ENCODE measurements at places on chromosomes 2 and 18.

GRCh38 chr2:237967463-237967951 lies 693 bp downstream of the UBE2F start:
- peak; percentile 54 for DNase-seq

DNA sequence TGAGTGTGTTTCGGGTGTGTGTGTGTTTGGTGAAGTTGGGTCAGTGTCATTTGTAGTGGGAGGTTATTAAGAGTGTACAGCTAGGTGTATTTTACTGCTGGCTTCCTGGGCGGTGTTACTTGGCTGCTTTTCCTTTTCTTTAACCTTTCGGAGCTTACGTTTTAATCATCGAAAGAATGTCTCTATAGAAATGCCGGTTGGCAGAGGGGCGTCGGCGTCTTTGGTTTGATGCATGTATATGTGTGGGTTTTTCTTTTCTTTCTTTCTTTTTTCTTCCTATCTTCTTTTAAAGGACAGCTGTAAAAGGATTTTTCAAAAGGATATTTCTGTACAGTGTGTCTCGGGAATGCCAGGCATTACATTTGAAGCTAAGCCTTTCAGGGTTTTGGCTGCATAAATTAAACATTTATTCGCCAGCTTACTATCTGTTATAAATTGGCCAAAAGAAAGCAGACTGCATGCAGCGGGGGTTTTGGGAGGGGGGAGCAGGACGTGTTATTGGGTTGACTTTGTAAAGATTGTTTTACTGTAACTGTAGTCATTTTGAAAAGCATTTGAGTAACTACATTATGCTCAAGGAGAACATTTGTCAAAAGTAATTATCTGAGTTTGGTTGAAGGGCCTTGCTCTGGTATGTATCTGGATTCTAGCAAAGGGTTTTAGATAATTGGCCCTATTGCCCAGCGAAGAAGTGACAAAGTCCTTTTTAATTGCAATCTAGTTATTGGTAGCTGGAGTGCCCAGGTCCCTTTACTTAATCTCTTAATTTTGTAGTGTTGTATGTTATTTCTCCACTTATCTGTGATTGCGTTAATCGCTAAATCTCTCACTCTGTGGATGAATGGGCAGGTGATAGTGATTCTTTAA lies 1.6 kb downstream of the ASXL3 start:
- DNase-seq, result no peak

DNA sequence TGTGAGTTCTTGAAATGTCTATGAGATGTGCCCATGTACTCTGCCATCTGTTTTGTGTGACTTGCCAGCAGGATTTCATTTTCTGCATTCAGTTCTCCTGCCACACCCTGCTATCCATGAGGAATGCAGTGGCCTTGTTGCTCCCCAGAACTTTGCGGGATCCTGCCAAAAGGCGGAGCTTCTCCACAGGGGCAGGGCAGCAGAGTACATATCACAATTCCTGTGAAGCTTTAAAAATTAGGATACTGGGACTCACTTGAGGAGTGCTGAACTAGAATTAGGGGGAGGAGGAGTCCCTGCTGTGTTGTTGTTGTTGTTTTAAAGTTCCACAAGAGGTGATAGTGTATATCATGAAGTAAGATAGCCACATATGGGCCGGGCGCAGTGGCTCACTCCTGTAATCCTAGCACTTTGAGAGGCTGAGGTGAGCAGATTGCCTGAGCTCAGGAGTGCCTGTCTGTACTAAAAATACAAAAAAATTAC lies 76.4 kb downstream of the TANC1 start:
- no peak for DNase-seq

- DNase-seq, result no peak
Observed at GRCh38 chr2:236744281-236744705, 174.7 kb downstream of the ACKR3 start.

DNA sequence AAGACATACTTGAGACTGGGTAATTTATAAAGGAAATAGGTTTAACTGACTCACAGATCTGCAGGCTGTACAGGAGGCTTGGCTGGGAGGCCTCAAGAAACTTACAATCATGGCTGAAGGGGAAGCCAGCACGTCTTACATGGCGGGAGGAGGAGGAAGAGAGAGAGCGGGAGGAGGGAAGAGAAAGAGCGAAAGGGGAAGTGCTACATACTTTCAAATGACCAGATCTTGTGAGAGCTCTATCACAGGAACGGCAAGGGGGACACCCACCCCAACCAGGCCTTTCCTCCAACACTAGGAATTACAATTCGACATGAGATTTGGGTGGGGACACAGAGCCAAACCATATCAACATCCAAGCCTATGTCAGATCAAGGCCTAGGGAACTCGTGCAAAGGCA lies 24.2 kb downstream of the MYL12B start:
- DNase-seq, result no peak

DNA sequence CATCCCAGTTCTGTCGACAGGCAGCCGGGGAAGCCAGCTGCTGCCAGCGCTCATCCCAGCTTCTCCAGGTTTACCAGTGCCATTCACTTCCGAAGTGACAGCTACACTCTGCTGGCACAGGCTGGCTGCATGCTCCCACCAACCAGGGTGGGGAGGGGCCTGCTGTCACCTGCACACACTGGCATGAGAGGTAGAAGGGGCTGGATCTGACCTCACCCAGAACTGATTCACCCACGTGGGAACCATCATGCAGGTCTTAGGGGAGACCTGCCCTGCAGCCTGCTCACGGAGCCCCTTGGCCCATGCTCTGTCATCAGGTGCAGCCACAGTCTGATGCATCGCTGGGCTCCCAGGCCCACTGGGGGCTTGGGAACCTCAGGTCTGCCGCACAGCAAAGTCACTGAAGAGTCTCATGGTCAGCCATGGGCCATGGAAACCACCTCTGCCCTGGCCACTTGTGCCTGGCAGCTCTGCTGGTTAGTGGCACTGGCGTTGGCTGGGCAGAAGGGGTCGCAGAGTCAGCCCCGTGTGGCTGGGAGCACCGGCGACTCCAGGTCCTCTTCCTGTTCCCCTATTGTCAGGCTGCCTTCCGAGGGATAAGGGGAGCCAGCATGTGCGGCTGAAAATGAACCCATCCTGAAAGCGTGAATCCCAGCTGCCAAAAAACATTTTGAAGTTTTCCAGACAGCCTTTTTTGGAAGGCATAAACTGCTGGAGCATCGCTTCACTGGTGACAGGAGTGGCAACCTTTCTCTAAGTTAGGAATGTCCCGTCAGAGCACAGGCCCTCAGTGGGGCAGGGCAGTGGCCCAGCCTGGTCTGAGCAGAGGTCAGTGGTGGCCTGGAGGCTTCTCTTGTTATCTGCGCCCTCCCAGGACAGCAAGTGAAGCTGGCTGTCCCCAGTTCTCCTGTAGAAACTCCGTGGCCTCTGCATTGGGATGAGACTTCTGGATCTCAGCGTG lies 157.8 kb downstream of the SEPTIN10 start:
- no peak for DNase-seq

GRCh38 chr18:59606193-59607077 lies 90.8 kb downstream of the CCBE1 start:
- DNase-seq, result no peak

DNA sequence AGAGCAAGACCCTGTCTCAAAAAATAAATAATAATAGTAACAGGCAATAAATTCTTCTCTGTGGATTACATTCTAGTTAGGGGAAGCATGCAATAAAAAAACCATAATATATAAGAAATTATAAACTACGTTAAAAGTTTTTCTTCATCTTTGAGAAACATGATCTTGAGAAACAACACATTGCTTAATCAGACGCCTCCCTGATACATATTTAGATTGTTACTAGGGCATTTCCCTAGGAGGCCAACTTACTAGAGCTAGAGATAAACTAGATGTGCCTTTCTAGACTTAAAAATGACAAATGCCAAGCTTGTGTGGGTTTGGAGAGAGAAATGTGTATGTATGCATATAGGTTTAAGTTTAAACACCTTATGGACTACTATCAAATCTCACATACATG lies 76.3 kb upstream of the GALNT5 start:
- no peak for DNase-seq

DNA sequence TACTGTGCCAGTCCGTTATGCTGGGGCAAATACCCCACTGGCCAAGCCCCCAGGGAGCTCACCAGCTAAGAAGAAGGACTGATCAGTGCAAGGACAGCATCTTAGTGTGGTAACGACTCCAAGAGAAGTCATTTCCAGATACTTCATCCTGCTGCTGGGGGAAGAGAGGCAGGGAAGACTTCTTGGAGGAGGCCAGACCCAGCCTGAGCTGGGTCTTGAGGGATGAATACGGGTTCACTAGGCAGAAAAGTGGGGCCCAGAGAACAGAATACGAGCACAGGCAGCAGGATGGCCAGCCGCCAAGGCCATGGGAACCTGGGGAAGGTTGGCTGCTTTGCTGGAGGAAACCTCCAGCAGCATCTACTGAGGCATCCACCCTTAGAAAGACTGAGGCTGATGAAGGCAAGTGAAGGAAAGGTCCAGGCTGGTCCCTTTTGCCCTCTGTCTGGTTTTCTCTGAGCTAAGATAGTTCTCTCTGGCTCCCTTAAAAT lies 84.1 kb downstream of the GLI2 start:
- no peak for DNase-seq

- DNase-seq, result no peak
Observed at GRCh38 chr2:43441195-43441594, 154.6 kb downstream of the THADA start.

DNA sequence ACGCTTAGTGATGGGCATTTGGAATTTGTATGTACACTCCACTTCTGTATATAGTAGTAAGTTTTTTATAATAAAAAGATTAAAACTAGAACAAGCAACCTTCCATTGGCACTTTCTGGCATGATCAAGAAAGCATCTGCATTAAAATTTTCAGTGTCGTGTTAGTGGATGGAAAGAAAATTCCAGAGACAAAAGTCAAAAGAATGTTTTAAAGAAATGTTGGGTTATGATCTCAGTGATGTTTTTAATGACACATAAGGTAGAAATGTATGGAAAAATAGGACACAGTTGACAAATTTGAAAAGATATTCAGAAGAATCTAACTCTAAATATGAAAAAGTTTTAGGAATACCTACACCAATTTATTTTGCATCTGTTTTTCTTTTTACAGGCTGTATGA lies 126.1 kb upstream of the FAM117B start:
- DNase-seq, result no peak

- peak; percentile 37 for DNase-seq
Observed at GRCh38 chr2:61853086-61853846, 594 bp downstream of the FAM161A start.

DNA sequence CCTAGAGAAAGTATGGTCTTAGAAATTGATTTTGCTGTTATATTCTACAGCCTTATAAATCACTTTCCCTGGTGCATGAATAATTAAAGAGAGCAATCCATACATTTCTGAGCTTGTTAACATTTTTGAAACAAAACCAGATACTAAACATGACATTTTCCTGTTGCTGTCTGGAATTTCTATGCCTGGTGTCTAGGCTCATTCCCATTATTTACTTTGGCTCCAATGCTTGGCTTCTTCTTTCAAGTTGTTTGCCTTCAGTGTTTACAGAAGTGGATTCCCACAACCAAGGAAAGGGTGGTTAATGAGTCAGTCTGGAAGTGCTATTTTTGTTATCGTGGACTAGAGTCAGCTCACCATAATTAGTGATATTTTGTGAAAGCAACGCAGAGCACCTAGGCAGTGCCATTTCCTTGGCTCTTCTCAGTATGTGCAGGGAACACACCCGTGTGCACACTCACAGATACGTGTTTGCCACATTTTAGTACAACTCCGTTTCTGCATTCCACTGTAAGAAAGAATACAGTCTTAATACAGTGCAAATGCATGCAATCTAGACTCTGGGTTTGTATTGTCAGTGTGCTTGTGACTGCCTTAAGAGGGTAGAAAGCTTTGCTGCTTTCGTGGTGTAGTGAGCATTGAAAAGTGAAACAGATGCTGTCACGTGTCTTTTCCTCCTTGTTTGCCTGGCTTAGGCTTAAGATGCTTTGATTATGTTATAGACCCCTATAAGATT lies 185.0 kb upstream of the RASGRP3 start:
- DNase-seq, result no peak

DNA sequence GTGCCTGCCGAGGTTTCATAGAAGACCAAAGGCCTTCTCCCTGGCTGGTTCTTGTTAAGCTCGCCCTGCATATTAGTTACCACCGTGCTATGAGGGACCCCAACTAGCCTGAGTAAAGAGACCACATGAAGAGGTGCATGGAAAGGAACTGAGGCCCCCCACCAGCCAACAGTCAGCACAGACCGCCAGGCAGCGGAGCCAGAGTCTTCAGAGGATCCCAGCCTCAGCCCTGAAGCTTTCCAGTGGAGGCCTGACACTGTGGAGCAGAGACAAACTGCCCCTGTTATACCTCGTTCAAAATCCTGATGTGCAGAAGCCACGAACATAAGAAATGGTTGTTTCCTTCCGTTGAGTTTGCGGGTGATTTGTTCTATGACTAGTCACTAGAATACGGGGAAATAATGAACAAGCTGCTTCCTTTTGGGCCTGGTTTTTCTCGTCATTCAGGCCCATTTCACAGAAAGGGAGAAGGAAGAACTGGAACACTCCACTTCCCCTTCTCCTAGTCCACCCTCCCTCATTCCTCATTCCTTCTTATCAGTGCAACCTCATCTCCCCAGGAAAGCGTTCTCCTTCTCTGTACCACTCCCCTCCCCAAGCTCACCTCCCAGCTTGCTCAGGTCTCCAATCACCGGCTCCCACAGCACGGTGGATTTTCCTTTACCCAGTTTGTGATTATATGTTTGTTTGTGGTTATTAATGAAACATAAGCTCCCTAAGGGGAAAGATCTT lies 3.0 kb upstream of the GLI2 start:
- no peak for DNase-seq

GRCh38 chr2:120319686-120320317 lies 26.1 kb upstream of the INHBB start:
- no peak for DNase-seq

DNA sequence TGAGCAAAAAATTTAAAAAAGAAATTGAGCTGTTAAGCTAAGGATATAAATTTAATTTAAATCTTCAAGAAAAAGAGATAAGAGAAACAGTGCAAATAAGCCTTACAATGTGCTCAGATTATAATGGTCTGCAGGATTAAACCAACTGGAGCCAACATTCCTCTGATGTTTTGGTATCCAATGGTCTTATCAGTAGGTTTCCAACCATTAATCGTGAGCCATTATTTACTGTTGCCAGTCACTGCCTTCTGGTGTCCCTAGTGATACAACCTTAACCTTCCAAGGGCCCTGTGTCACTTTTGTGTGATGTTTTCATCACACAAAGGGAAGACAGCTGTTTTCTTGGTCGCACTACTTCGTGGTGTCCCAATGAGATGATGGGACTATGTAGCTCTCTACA lies 134.5 kb upstream of the CTAGE1 start:
- DNase-seq, result no peak

- no peak for DNase-seq
Observed at GRCh38 chr2:44850016-44850415, 91.5 kb upstream of the SIX3 start.

DNA sequence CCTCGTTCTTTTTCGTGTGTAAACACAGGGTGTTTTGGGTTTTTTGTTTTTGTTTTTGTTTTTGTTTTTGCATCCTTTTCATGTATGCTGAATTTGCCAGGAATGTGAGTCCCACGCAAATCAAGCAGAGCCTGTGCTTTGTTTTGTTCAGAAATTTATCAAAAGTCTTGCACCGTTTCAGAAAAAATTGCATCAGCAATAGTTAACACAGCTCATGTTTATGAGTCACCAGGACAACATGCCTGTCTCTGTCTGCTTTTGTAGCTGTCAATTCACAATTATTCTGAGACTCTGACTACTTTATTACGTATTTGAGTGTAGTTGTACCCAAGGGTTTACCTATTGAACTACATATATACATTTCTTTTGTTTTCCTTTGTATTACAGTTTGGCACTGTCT lies 38.3 kb downstream of the MRPL44 start:
- no peak for DNase-seq

- DNase-seq, result no peak
Observed at GRCh38 chr2:133413863-133414262, 154.4 kb downstream of the NCKAP5 start.

All from 8988T (cell line).